ENCODE measurements at places on chromosomes 11 and 22. TPM values are rescaled to one million over a fixed set of nuclear protein-coding genes. Genes with fewer than 3 reads are reported as not detected.

Gene CECR2
- 0.27 TPM for total RNA-seq

Gene SLC7A4
- total RNA-seq = 2.4 TPM

Gene PCNX3
- total RNA-seq = 42.5 TPM

Gene THY1
- 28.3 TPM for total RNA-seq

Gene MS4A15
- total RNA-seq = 0.38 TPM

Gene CCDC89
- total RNA-seq = 4.1 TPM

Gene GSTT2B
- 1.1 TPM for total RNA-seq

Gene WNT7B
- total RNA-seq = not detected

Gene OR4A16
- total RNA-seq = not detected

Gene DNAJC4
- total RNA-seq = 43.6 TPM

Gene MUC6
- not detected for total RNA-seq

Gene CHST1
- 2.8 TPM for total RNA-seq

Gene TP53I11
- total RNA-seq = 91.9 TPM

Gene VPREB1
- total RNA-seq = not detected

Gene SLC35E4
- total RNA-seq = 8.5 TPM

Gene MFRP
- not detected for total RNA-seq

Gene PDGFB
- total RNA-seq = 5.4 TPM

Gene TUBA8
- total RNA-seq = 2.7 TPM

Gene FCHSD2
- total RNA-seq = 41.6 TPM

Data from mucosa of descending colon (tissue), 3 donors.